Left ventricle myocardium inferior (tissue), 1 donor: ENCODE measurements at places on chromosomes 2 and 18.

GRCh38 chr2:105814291-105814940 lies 69.7 kb downstream of the NCK2 start:
- DNase-seq = no peak

- no peak for DNase-seq
These were observed 69.3 kb downstream of the ALPK2 start for GRCh38 chr18:58559427-58560186.

GRCh38 chr18:55543130-55543704 lies 44.8 kb downstream of the TCF4 start:
- DNase-seq = no peak

DNA sequence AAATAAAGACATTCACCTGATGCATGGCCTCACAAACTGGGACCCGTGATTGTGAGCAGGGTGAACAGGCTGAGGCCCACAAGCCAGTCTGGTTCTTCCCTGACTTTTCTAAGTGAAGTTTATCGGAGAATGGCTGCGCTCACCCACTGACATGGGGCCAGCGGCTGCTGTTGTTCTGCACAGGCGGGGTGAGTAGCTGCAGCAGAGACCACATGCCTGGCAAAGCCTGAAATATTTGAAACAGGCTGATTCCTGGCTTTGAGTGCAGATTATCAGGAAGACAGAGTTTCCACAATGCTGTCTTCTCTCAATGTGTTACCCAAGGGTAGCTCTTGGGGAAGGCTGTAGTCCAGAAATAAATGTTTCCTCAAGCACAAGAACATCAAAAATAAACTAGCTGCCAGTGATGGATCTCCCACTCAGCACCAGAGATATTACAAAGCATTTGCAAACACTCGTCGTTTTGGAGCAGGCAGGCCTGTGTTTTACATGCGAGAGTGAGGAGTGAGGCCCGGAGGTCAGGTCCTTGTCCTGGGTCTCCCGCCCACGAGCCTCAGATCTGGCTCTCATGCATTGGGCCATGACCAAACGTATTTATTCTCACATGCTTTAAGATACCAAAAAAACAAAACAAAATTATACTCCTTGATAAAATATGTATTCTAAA lies 647.1 kb downstream of the GALR1 start:
- no peak for DNase-seq

DNA sequence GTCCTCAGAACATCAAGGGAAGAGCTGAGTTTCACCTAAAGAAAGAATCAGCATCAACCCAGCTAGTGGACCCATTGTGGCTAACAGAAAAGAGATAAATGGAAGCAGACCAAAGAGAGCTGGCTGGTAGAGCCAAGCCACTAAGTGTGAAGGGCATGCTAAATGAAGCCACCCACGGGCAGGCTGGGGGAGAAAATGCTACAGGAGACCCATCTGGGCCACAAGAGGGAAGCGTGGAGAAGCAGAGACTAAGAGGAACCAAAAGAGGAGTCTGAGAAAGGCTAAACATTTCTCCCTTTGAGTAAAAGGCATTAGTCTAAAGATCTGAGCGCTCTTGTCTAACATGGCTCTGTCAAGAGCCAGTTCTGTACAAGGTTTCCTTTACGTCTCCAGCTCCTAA lies 15.8 kb downstream of the CWC22 start:
- no peak for DNase-seq
